ENCODE measurements at places on chromosomes 5 and 9. TPM values are rescaled to one million over a fixed set of nuclear protein-coding genes. Genes with fewer than 3 reads are reported as not detected.

GRCh38 chr9:23587433-23587832 is 238.6 kb downstream of the ELAVL2 start:
- no peak overlapping the region for H3K27ac ChIP-seq
- H3K27me3 ChIP-seq: no peaks in the 10 kb centered on the region
- H3K4me1 ChIP-seq: peaks cover 21% of the 10 kb centered on the region
- H3K36me3 ChIP-seq: no peaks in the 10 kb centered on the region
- H3K4me3 ChIP-seq: no peak overlapping the region

DNA sequence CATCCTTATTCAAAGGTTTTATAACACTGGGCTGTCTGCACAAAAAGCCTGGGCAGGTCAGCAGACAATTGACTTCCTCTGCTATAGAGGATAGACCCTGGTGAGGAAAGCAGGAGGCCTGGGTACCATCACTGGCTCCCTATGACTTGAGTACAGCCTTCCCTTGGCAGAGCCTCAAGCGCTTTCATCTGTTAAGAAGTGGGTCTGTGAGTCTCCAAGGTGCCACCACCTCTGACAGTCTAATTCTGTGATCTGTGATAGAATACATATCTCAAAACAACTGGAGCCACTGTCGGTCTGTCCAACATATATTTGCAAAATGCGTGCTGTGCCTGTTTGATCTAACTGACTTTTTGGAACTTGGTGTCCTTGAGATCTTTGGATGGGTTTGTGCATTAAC is 52.2 kb downstream of the C9orf152 start:
- H3K36me3 ChIP-seq: peaks cover 2% of the 10 kb centered on the region
- H3K27ac ChIP-seq: no peak overlapping the region
- peaks cover 72% of the 10 kb centered on the region for H3K4me1 ChIP-seq
- H3K4me3 ChIP-seq: no peak overlapping the region
- DNase-seq: no peak

- DNase-seq: no peak
- no peak overlapping the region for H3K4me3 ChIP-seq
- no peaks in the 10 kb centered on the region for H3K27me3 ChIP-seq
- H3K27ac ChIP-seq: no peak overlapping the region
- H3K36me3 ChIP-seq: no peaks in the 10 kb centered on the region
Observed at GRCh38 chr5:10660720-10661387, 97.0 kb downstream of the ANKRD33B start.

- peak overlapping the region; percentile 77 for H3K27ac ChIP-seq
- no peak overlapping the region for H3K4me3 ChIP-seq
- no peak for DNase-seq
- peaks cover 71% of the 10 kb centered on the region for H3K4me1 ChIP-seq
- H3K27me3 ChIP-seq: no peaks in the 10 kb centered on the region
- no peaks in the 10 kb centered on the region for H3K36me3 ChIP-seq
Observed at GRCh38 chr9:131668439-131669268, 71.2 kb downstream of the RAPGEF1 start.

GRCh38 chr5:172683645-172684471 is 42.8 kb downstream of the NEURL1B start:
- H3K36me3 ChIP-seq: peaks cover 19% of the 10 kb centered on the region
- no peak overlapping the region for H3K4me3 ChIP-seq
- H3K4me1 ChIP-seq: peaks cover 40% of the 10 kb centered on the region
- no peak for DNase-seq

GRCh38 chr5:170614720-170615119 is 110.9 kb downstream of the KCNIP1 start:
- H3K27ac ChIP-seq: no peak overlapping the region
- H3K36me3 ChIP-seq: no peaks in the 10 kb centered on the region
- no peaks in the 10 kb centered on the region for H3K27me3 ChIP-seq
- H3K4me1 ChIP-seq: no peaks in the 10 kb centered on the region

GRCh38 chr9:5958273-5958672 is 57.2 kb downstream of the RANBP6 start:
- no peak overlapping the region for H3K27ac ChIP-seq
- H3K4me3 ChIP-seq: no peak overlapping the region
- no peaks in the 10 kb centered on the region for H3K36me3 ChIP-seq
- no peaks in the 10 kb centered on the region for H3K27me3 ChIP-seq

DNA sequence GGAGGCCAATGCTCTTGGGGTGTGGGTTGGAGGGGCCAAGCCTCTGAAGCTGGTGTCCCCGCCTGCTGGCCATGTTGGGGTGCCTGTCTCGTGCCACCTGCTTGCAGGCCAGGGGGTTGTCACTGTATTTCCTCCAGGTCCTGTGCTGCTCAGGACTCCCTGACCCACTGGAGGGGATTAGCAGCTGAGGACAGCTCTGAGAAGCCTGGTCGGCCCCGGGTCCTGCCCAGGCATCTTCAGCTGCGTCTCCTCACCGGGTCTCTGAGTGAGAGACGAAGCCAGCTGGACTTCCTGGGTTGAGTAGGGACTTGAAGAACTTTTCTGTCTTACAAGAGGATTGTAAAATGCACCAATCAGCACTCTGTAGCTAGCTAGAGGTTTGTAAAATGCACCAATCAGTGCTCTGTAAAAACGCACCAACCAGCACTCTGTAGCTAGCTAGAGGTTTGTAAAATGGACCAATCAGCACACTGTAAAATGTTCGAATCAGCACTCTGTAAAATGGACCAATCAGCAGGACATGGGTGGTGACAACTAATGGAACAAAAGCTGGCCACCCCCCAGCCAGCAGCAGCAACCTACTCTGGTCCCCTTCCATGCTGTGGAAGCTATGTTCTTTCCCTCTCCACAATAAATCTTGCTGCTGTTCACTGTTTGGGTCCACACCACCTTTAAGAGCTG is 20.6 kb upstream of the SLC9A3 start:
- H3K27me3 ChIP-seq: no peaks in the 10 kb centered on the region
- H3K4me3 ChIP-seq: no peak overlapping the region
- no peak overlapping the region for H3K27ac ChIP-seq
- H3K4me1 ChIP-seq: no peaks in the 10 kb centered on the region

GRCh38 chr5:133993185-133993936 is 11.4 kb downstream of the VDAC1 start:
- H3K4me1 ChIP-seq: peaks cover 75% of the 10 kb centered on the region
- no peaks in the 10 kb centered on the region for H3K27me3 ChIP-seq
- H3K4me3 ChIP-seq: no peak overlapping the region
- H3K36me3 ChIP-seq: peaks cover 36% of the 10 kb centered on the region
- peak overlapping the region; percentile 68 for H3K27ac ChIP-seq

DNA sequence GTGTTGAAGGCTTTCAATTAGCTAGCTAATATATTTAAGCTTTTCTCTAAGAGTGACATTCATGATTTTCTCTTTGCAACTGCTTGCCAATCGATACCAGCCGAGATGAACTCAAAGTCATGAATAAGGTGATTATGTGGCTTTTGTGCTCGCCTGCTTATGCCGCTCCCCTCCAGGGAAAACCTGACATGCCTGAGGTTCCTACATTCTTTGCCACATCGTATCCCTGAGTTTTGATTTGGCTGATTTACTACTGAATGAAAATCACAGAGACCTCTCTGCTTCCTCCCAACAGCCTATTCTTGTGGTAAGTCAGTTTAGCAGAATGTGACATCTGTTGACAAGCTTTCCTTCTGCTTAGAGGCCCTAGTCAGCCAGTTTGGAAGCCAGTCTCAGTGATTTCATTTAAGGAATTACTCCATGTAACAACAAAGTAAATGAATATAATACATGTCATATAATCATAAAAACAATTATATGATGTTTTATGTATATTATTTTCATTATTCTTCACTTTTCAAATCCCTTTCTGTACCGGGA is 513.4 kb downstream of the CSNK1G3 start:
- H3K27ac ChIP-seq: no peak overlapping the region
- H3K4me3 ChIP-seq: no peak overlapping the region
- H3K27me3 ChIP-seq: no peaks in the 10 kb centered on the region
- peaks cover 9% of the 10 kb centered on the region for H3K4me1 ChIP-seq
- no peak for DNase-seq

DNA sequence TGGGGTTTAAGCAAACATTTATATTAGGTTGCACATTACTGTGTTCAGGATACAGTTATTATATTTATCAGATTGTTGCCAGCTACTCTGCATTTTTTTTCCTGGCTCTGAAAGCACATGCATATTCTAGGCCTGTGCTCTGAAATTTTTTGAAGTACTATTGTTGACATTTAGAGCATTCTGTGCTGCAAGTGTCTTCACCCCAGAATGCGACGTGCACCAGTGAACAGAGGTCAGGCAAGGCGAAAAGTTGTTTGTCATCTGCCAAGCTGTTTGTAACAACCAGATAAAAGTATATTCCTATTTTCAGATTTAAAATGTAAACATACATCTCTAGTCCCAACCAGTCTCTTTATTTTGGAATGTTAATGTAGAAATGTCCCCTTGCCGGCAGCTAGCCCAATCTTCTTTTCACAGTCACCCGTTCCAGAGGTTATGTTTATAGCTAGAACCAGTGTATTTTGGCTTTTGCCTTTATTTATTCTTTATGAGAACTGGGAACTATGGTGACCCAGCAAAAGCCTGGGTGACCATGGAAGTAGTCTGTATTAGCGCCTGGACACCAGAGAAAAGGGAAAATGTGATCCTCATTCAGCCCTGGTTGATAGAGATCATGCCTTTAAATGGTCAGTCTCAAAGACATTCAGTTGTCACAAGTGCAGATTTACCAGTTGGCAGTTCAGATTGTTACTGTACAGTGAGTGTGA is 84.6 kb downstream of the NDUFAF2 start:
- H3K4me3 ChIP-seq: no peak overlapping the region
- no peak for DNase-seq
- H3K4me1 ChIP-seq: peaks cover 24% of the 10 kb centered on the region
- H3K27me3 ChIP-seq: no peaks in the 10 kb centered on the region

DNA sequence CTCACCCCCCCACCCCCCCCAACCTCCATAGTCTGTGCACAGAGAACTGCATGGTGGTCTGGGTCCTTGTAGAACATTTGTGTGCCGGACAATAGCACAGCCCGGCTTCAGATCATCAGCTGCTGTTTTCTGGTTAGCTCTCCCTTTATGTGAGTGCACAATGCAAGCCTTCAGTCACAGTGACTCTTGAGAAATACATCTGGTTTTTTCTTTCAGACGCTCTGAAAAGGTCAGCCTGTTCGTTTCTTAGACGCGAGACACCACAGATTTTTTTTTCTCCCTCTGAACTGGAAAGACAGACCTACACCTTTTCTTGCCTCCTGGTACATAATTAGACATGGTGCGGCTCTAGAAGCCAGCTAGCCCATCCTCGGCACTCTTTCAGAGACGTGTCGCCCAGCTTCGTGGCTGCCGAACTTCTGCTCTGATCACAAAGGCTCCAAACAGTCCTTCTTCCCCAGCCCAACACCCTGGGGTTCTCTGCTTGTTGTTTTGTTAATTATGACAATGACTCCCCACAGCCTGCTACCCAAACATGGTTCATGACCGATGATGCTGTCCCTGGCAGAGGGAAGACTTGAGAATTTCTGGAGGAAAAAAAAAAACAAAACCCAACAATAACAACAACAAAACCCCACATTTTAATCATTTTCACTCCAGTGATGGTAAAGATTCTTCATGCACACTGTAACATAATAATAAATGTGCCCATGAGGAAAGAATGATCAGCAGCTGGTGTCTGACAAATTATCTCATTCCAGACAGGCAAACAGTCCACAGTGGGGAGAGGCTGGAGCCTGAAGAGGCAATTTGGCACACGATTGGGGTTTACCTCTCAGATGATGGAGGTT is 241.4 kb upstream of the ZNF462 start:
- H3K27me3 ChIP-seq: no peaks in the 10 kb centered on the region
- H3K4me3 ChIP-seq: no peak overlapping the region

DNA sequence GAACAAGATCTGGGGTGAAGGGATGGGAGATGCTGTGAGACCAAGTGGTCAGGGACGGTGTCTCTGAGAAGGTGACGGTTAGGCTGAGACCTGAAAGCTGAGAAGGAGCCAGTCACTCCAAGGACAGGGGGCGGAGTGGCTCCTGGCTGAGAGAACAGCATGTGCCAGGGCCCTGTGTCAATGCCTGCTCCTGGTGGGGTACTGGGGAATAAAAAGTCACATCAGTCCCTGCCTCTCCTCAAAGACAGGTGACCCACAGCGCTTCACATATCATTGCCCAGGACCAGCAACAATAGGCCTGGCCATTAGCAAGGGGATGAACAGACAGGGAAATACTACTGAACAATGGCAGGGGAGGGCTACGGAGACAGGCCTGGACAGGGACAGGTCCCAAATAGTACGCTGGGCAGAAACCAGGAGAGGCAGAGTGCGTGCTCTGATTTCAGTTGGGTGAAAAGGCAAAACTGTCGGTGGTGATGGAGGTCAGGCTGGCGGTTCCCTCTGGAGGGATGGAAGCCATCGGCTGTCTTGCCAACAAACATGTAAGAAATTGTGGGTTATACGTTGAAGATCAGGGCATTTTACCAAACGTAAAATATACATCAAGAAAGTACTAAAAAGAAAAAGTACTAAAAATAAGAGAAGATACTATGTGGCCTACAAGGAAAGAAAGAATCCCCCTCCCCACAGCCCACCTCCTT is 64.3 kb downstream of the C9orf50 start:
- H3K36me3 ChIP-seq: no peaks in the 10 kb centered on the region
- H3K27ac ChIP-seq: no peak overlapping the region
- H3K27me3 ChIP-seq: no peaks in the 10 kb centered on the region
- H3K4me3 ChIP-seq: no peak overlapping the region
- no peak for DNase-seq

DNA sequence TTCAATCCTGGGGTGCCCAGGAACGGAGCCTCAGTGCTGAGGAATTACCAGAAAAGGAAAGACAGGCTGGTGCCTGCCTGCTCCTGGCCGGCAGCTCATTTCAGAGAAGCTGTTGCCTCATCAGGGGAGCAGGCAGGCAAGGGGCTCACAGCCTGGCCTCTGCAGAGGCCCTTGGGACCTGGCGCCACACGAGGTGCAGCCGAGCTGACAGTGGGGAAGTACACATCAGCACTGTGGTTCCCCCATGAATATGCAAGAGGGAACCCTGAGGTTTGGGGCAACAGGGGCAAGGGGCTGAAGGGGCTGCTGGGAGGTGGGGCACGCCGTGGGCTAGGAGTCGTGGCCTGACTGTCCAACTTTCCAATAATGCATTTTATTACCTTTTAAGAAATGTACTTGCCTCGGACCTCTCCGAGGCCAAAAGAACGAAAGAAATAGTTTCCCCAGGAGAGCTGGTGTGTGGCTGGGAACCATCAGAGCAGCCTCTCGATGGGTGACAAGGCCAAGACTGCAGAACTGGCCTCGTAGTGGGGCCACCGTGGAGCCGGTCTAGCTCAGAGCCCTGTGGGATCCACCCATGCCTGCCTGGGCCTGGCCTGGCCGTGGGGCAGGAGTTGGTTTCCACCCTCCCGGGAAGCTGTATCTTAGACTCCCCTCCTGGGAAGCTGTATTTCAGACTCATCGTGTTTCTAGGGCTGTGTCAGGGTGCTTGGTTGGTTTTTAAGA is 198.6 kb downstream of the PAX5 start:
- no peaks in the 10 kb centered on the region for H3K27me3 ChIP-seq
- no peaks in the 10 kb centered on the region for H3K36me3 ChIP-seq
- no peak for DNase-seq
- H3K27ac ChIP-seq: no peak overlapping the region

JAKMIP2 gene
- total RNA-seq: 2.6 TPM

TMOD1 gene
- total RNA-seq: 68.4 TPM

C5orf52 gene
- not detected for total RNA-seq

OLFML2A gene
- 39.6 TPM for total RNA-seq

GRK6 gene
- 38.1 TPM for total RNA-seq

HSPB3 gene
- total RNA-seq: 19.1 TPM

Measured in esophagus muscularis mucosa (tissue), 4 donors.